ENCODE measurements at places on chromosomes 7 and 10.

GRCh38 chr10:70925377-70926225 lies 37.2 kb upstream of the PCBD1 start:
- DNase-seq: no peak

GRCh38 chr10:26508016-26508415 lies 69.9 kb downstream of the APBB1IP start:
- DNase-seq: no peak

DNA sequence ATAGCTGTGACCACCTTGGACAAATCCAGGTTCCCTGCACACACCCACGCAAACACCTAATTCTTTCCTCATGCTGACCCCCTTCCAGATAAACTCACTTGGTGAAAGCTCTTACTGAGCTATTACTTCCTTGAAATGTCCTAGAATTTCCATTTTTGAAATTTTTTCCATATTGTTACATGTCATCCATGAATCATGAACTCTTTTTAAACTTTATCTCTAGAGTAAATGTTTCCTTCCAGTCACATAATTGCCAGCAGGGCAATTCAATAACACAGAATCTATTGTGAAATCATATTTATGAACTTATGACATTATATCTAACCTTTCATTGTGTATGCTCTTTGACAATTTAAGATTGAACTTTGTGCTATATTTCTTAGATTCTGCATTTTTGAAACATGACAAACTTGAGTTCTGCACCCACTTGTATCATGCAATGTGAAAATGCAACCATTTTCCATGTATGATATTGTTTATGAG lies 26.8 kb upstream of the FGL2 start:
- no peak for DNase-seq

- DNase-seq: no peak
Observed at GRCh38 chr7:26343320-26343832, 51.7 kb downstream of the SNX10 start.

DNA sequence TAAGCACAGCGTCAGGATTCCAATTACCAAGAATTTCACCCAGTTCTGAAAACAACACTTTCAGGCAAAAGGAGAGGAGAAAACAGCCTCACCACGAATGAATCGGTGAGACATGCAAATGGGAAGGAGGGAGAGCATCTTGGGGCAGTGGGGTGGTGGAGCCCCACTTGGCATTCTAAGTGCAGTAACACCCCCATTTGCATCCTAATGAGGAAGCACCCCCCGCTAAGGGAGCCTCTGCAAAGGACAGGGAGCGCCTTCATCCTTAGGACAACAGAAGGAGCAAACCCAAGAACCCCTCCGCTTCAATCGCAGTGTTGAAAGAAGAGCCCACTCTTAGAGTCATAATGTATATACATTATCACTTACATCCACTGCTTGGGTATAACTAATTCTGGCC lies 46.8 kb downstream of the NRAP start:
- DNase-seq: no peak

DNA sequence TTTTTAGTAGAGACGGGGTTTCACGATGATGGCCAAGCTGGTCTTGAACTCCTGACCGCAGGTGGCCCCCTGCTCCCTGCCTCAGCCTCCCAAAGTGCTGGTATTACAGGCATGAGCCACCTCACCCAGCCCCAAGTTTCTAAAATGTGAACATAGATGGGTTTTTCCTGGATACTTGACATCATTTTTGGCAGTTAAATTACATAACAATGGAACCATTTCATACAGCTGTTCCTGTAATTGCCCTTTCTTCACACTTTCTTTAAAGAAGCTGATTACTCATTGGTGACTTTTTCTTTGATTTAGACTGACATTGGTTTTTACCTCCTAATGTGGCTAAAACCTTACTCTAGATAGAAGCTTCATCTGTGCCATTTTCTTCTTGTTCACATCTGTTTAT lies 5.9 kb downstream of the ZKSCAN1 start:
- DNase-seq: no peak

DNA sequence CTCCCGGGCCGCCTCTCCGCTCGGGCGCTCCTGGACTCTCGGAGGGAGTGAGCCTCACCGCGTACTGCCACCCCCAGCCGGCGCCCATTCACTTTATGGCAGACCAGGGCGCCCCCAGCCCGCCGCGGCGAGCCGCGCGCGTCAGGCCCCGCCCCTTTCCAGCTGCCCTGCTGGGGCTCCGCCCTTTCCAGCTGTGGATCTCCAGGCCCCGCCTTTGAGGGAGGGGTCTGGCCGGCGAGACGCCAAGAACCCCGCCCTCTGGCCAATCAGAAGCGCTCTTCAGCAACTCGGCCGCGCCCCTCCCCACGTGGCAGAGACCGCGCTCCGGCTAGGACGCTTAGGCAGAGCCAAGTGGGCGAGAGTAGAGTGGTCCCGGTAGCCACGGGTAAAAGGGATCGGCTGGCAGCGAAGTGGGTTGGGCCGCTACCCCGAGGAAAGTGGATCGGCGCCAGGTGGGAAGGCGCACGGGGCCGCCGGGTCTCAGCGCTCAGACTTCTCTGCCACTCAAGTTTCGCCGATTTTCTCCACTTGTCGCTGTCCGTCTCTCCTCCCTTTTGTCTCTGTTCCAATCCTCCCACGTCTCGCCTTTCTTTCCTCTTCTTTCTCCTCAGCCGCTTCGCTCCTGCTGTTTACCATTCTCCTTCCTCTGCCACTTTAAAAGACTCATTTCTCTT lies at the start of gene PITX3:
PITX3 (minus strand) TSS at position 69 of the 674 bp plus-strand sequence. CDS start 9,432 bp downstream, outside the sequence.
- peak; percentile 6 for DNase-seq

- peak; percentile 71 for DNase-seq
Observed at GRCh38 chr7:94655848-94656657, at the start of gene SGCE. Gene SGCE, minus strand, starts transcription at chr7:94656133. Its CDS starts 35 bp downstream, at chr7:94656098.

DNA sequence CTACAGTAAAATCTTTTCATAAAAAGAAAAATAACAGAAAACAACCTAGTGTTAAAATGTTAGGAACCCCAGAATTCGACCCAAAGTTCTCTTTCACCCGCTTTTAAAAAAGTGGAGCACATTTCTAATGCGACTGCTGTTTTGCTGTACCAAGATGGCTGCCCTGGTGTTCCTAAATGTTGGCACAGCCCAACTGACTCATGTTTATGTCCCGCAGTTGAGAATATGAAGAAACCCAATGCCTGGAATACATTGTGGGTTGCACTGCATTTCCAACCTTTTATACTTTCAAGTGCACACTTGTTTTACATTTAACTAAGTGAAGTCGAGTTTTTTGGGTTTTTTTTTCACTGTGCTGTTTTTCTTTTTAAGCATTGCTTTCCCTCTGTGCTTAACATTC lies 944 bp downstream of the STEAP1B start:
- no peak for DNase-seq

GRCh38 chr10:110395350-110396283 lies 90.9 kb upstream of the SMNDC1 start:
- DNase-seq: no peak

GRCh38 chr7:155993420-155994278 lies 181.4 kb upstream of the SHH start:
- DNase-seq: no peak

GRCh38 chr7:106176414-106177299 lies 64.5 kb upstream of the SYPL1 start:
- peak; percentile 15 for DNase-seq

- no peak for DNase-seq
Observed at GRCh38 chr7:40793132-40793531, 658.3 kb downstream of the SUGCT start.

- DNase-seq: no peak
Observed at GRCh38 chr10:95382174-95382573, 91.4 kb upstream of the PDLIM1 start.

- no peak for DNase-seq
Observed at GRCh38 chr7:136807598-136807997, 60.9 kb upstream of the CHRM2 start.

DNA sequence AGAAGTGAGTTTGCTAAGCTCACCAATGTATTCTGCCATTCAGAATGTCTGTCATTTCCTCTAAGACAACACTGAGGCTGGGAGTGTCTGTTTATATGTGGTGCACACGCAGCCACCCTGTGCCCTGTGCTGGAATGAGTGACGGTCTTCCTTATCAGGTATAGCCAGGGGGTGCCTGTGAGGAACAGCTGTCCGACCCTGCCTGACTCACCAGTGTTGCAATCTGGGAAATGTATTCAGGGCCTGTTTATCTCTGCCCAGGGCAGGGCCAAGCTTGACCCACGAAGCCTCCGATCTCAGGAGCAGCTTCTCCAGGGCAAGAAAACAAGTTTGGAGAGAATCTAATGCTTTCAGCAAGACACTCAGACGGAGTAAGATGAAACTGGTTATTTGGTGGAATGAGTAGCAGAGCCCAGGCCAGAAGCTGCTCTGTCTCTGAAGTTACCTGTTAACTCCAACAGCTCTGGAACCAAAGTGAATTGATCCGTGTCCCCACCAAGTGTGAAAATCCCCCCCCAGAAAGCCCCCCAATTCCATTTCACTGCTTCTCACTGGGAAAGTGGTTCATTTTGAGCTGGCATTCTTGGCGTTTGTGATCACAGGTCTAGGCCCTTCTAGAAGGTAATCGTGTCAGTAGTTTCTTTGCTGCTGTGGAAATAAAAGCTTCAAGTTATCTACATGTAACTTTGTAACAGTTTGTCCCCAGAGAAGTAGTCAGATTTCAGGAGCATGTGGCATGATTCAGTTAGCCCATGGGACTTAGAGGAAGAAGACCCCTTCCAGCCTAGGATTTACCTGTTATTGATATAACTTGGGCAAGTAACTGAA lies 6.1 kb upstream of the UBE2H start:
- peak; percentile 44 for DNase-seq

DNA sequence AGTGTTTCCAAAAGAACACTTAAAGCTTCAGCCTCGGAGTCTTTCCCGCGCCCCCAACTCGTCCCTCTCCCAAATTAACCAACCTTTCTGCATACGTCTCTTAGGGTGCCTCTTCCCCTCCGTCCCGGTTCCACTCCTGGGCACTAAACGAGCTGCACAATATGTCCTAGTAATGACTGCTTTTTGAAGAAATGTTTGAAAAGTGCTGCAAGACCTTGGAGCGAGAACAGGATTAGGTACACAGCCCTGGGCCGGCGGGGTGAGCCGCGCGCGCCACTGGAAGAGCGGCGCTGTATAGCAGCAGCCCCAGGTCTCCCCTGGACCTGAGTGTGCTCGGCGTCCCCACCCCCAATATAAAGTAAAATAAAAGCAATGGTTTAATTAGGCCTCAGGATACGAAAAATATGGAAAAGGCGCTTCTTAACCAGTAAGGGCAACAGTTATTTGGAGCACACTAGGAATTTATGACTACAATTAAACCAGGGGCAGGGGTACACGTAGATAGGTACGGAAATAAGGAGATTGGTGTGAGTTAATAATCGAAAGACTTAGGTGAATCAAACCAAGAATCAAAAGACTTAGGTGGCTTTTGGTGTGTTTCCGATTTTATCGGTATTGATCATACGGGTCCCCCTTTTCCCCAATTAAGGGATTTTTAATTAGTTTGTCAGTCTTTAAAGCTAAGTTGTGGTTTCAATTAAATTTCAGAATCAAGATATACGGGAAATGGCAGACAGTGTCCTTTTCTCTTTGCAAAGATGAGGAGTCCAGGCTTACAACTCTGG lies 1.9 kb downstream of the TET1 start:
- no peak for DNase-seq

GRCh38 chr10:18278181-18278580 lies 138.0 kb downstream of the CACNB2 start:
- no peak for DNase-seq

GRCh38 chr7:15099074-15099473 lies 196.5 kb upstream of the DGKB start:
- no peak for DNase-seq

DNA sequence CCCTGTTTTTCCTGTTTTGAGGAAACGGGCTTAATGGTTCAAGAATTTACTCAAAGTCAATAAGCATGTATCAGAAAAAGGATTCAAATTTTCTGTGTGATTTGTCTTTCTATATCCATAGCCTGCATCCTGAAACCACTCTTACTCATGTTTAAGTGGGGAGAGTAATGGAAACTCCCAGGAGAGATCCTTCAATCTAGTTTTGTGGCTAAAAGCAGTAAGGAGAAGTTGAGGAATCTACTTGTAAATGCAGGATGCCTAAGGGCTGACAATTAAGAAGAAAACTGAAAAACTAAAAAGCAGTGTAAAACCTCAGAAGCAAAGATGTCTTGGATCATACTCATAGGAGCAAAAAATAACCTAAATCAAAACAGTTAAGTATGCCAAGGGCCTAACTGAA lies 68.1 kb upstream of the GRID1 start:
- no peak for DNase-seq

DNA sequence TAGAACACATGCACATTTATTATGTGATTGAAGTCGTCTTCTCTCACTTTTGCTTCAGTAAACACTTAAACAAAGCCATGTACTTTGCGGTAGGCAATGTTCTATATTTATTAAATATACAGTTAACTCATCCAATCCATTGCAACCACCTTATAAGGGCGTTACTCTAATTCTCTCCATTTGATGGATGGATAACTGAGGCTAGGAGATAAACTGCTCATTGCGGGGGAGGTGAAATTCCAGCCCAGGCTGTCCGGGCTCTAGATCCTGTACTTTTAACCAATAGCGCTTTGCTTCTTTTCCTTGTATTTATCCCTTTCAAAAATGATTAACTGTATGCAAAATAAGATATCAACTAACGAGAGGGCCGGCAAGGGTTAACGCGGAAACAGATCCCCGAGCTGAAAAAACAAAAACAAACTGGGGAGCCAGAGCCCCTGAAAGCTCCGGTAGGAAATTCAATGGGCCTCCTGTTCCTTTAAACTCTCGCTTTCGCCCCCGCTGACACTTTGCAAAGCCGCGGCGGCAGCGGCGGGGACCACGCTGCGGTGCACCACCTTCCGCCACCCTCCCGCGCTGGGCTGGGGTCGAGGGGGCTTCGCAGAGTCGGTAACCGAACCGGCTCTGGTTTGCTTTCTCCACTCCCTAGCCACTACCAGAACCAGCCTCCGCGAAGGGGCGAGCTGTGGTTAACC lies 1.0 kb upstream of the PLXDC2 start:
- no peak for DNase-seq

- DNase-seq: no peak
Observed at GRCh38 chr10:30587522-30588031, 42.0 kb downstream of the LYZL2 start.

- no peak for DNase-seq
Observed at GRCh38 chr7:147235645-147236382, 1119.2 kb downstream of the CNTNAP2 start.

DNA sequence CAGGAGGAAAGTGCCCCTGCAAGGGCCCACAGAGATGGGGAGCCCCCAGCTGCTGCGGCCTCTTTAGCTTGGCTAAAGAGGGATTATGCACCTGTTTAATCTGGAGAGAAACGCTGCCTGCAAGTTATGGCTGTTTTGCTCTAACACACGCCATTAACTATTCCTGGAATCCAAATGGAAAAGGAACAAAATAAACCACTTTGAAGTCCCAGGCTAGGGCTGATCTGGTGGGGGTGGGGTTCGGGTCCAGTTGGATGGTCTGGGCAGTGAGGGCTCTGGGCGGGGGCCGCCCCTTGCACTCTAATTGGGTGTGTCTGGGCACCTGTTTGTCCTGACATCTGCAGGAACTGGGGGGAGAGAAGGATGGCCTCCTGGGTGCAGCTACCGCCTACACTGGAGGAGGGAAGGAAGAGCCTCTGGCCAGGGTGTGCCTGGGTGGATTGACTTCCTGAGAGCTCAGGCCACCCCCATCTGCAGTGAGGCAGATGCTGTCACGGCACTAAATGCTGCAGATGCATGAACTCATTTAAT lies 300.6 kb downstream of the ZEB1 start:
- no peak for DNase-seq

All from DMS 273 treated with DMSO at 0.1 percent for 48 hours (cell line).